Upper lobe of right lung (tissue), 1 donor: ENCODE measurements at places on chromosomes 4 and X. TPM values are rescaled to one million over a fixed set of nuclear protein-coding genes. Genes with fewer than 3 reads are reported as not detected.
A peak's percentile ranks its signal among the peaks of the same experiment; 100 is the strongest.

- no peak for DNase-seq
- no peak overlapping the region for H3K27ac ChIP-seq
- H3K4me1 ChIP-seq = no peaks in the 10 kb centered on the region
- no peaks in the 10 kb centered on the region for H3K27me3 ChIP-seq
Measured at GRCh38 chrX:40705658-40706312, 29.6 kb downstream of the MED14 start.

DNA sequence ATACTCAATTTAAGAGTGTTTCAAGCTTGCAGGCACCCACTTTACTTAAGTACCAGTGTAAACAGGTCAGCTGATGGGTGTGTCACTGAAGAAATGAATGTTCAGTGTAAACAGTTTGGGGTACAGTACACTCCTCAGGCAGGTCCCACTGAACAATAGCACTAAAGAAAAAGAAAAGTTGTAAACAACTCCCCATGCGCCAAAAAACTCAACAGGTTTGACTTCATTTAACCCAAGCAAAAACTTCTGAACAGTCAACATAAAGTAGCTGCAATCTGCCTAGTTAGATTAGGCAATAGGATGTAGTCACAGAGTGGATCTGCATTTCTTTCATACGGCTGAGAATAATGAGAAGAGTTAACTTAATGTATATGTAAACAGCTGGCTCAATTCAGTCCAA lies 93.2 kb downstream of the FAM13A start:
- H3K4me3 ChIP-seq = no peak overlapping the region
- no peaks in the 10 kb centered on the region for H3K36me3 ChIP-seq
- no peak for DNase-seq
- H3K27ac ChIP-seq = no peak overlapping the region
- H3K4me1 ChIP-seq = no peaks in the 10 kb centered on the region

- H3K4me1 ChIP-seq = peaks cover 12% of the 10 kb centered on the region
- no peak overlapping the region for H3K4me3 ChIP-seq
Measured at GRCh38 chr4:5040856-5041620, 10.2 kb upstream of the STK32B start.

- no peak overlapping the region for H3K27ac ChIP-seq
- peaks cover 17% of the 10 kb centered on the region for H3K36me3 ChIP-seq
- H3K27me3 ChIP-seq = no peaks in the 10 kb centered on the region
- no peaks in the 10 kb centered on the region for H3K4me1 ChIP-seq
Measured at GRCh38 chrX:13778916-13779315, 38.0 kb downstream of the GPM6B start.

GRCh38 chr4:15027921-15028435 lies 25.7 kb downstream of the CPEB2 start:
- no peak overlapping the region for H3K4me3 ChIP-seq
- H3K4me1 ChIP-seq = peaks cover 21% of the 10 kb centered on the region
- DNase-seq = no peak
- peaks cover 1% of the 10 kb centered on the region for H3K36me3 ChIP-seq

GRCh38 chrX:36543499-36543898 lies 464.7 kb upstream of the FAM47C start:
- no peak overlapping the region for H3K27ac ChIP-seq
- H3K4me1 ChIP-seq = no peaks in the 10 kb centered on the region
- no peak overlapping the region for H3K4me3 ChIP-seq
- no peak for DNase-seq
- no peaks in the 10 kb centered on the region for H3K27me3 ChIP-seq

DNA sequence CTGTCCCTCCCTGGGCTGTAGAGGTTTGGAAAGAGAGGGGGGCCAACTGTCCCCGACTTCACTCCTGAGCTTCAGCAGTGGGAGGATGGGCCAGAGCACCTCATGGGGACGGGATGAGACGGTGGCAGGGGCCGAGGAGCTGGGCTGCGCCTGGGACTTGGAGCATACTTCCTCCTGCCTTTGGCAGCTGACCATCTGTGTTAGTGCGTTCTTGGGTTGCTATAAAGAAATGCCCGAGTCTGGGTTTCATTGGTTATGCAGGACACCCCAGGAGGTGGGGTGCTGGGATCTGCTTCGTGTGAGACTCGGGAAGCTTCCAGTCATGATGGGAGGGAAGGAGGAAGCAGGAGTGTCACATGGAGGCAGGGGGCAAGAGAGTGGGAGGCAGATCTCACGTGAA lies 7.4 kb downstream of the PSAPL1 start:
- DNase-seq = peak; percentile 29
- no peaks in the 10 kb centered on the region for H3K36me3 ChIP-seq
- no peaks in the 10 kb centered on the region for H3K4me1 ChIP-seq

GRCh38 chrX:14235004-14235403 lies 205.3 kb upstream of the GEMIN8 start:
- no peaks in the 10 kb centered on the region for H3K27me3 ChIP-seq
- H3K4me1 ChIP-seq = no peaks in the 10 kb centered on the region
- H3K4me3 ChIP-seq = no peak overlapping the region
- no peak overlapping the region for H3K27ac ChIP-seq
- H3K36me3 ChIP-seq = no peaks in the 10 kb centered on the region

DNA sequence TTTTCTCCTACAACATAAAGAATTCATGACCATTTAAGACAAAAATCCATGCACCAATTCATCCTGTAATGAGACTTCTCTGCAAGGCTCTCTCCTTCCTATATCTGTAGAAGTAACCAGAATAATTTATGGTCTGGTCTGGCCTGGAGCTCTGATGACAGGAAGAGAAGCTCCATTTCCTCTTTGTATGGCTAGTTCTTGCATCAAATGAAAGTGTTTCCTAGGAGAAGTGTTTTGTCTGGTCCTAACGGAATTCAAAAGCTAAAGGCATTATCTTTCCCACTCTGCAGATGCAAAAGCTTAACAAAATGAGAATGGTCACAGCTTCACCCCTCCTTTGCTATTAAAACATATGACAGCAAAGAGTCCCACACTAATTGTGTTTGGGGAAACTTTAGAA lies 55.1 kb downstream of the SPATA18 start:
- no peaks in the 10 kb centered on the region for H3K36me3 ChIP-seq
- H3K4me1 ChIP-seq = no peaks in the 10 kb centered on the region
- DNase-seq = no peak
- H3K27ac ChIP-seq = no peak overlapping the region

DNA sequence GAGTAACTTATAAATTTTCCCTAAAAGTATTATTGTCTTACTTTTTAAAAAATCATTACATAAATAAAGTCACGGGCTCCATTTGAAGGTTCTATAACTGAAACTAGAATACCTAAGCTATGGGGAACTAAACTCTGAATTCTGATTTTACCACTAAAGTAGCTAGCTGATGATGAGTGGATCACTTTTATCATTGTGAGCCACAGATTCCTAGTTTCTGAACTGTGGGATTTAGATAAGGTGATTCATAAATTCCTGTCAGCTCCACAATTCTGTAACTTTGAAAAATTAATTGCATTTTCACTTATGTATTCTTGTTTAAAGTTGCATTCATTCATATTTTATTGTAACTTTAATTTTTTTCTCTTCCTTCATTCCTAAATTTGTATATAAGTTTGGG lies 540.9 kb downstream of the GBA3 start:
- H3K36me3 ChIP-seq = no peaks in the 10 kb centered on the region
- no peak overlapping the region for H3K27ac ChIP-seq
- DNase-seq = no peak
- no peak overlapping the region for H3K4me3 ChIP-seq

DNA sequence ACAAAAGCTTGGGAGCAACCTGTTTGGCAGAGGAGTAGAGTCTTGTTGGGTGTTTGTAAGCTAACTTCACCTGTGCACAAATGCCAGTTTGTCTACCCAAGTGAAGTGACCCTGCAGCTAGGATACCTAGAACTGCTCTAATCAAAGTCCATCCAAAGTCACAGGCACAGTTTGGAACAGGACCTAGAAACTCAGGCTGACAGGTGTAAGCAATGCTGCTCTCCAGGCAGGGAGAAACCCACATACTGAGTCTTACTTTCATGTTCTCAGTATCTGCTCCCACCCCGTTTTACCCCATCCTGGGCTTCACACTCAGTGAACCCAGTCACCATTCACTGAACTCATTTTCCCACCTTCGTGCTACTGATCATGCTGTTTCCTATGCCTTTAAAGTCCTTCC lies 40.3 kb downstream of the MAML3 start:
- H3K4me3 ChIP-seq = no peak overlapping the region
- H3K4me1 ChIP-seq = no peaks in the 10 kb centered on the region
- no peak for DNase-seq
- H3K27me3 ChIP-seq = no peaks in the 10 kb centered on the region
- H3K36me3 ChIP-seq = no peaks in the 10 kb centered on the region
- H3K27ac ChIP-seq = no peak overlapping the region

- no peak for DNase-seq
- H3K4me3 ChIP-seq = no peak overlapping the region
- H3K4me1 ChIP-seq = no peaks in the 10 kb centered on the region
- H3K27me3 ChIP-seq = peaks cover 37% of the 10 kb centered on the region
- H3K27ac ChIP-seq = no peak overlapping the region
Measured at GRCh38 chrX:140510306-140510676, 5.4 kb upstream of the SOX3 start.

DNA sequence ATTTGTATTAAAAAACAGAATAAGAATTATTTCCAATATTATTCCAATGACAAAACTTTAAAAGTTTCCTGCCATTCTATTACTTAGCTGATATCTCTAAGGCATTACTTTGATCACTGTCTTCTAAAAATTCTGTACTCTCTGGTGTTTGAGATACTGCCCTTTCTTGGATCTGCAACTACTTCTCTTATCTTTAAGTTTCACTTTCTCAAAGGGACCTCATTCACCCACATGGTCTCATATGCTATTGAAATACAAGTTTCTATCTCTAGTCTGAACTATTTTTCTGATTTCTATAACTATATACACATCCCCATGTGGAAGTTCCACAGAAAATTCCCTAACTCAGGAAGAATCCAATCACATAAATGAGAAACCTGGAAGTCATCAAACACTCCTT lies 22.2 kb downstream of the TMPRSS11E start:
- no peak overlapping the region for H3K27ac ChIP-seq
- no peak overlapping the region for H3K4me3 ChIP-seq
- DNase-seq = no peak
- no peaks in the 10 kb centered on the region for H3K36me3 ChIP-seq
- no peaks in the 10 kb centered on the region for H3K27me3 ChIP-seq

ZNF718 gene
- total RNA-seq = 9.1 TPM

FATE1 gene
- total RNA-seq = not detected
